ENCODE measurements at places on chromosomes 1 and 21.

GRCh38 chr1:65512383-65512782, 91.9 kb downstream of the LEPR start:
- no peak for DNase-seq

GRCh38 chr1:25985670-25986069, 12.2 kb downstream of the PAFAH2 start:
- DNase-seq: no peak

- DNase-seq: no peak
Observed at GRCh38 chr21:23452384-23453083, 2154.7 kb downstream of the MRPL39 start.

DNA sequence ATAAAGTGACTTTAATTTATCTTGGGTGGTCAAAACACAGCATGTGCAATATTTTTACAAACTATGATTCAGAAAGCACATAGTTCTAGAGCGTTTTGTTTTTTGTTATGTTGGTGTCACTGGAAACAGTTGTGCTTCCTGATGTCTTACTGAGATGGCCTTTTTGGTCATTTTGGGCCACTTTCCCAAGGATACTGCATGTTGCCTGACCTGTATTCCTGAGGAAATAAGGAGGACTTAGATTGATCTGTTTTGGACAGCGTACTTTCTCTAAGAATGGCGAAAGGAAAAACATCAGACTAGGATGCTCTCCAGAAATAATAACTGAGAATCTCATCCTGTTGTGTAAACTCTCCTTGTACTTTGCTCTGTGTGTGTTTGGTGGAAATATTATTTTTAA, 451.2 kb downstream of the USP25 start:
- DNase-seq: no peak

GRCh38 chr1:244187310-244187709, 136.2 kb downstream of the ZBTB18 start:
- DNase-seq: no peak

GRCh38 chr1:67784545-67785186, 48.6 kb downstream of the GNG12 start:
- no peak for DNase-seq

DNA sequence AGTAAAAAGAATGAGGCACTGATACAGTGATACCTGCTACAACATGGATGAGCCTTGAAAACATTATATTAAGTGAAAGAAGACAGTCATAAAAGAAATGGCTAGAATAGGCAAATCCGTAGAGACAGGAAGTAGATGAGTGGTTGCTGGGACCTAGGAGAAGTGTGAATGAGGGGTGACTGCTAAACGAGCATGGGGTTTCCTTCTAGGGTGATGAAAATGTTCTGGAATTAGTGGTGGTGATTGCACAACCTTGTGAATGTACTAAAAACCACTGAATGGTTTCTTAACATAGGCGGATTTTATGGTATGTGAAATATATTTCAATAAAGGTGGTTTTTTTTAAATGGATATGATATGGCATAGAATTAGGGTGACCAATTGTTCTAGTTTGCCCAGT, 12.6 kb upstream of the SERINC2 start:
- no peak for DNase-seq

DNA sequence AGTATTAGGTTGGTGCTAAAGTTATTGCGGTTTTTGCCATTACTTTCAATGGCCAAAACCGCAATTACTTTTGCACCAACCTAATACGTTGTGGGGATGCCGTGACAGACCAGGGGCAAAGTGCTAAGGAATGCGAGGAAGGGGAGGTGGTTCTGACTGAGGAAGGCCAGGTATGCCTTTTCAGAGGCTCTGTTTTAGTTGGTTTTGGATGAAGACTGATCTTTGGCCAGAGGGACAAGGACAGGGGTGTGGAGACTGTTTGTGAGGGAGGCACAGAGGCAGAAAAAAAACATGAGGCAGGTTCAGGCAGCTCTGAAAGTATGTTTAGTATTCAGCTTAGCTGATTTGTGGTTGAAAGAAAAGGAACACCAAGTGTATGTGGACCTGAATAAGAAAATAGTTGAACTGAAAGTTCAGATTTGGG, 358.2 kb downstream of the RPS6KC1 start:
- DNase-seq: no peak

DNA sequence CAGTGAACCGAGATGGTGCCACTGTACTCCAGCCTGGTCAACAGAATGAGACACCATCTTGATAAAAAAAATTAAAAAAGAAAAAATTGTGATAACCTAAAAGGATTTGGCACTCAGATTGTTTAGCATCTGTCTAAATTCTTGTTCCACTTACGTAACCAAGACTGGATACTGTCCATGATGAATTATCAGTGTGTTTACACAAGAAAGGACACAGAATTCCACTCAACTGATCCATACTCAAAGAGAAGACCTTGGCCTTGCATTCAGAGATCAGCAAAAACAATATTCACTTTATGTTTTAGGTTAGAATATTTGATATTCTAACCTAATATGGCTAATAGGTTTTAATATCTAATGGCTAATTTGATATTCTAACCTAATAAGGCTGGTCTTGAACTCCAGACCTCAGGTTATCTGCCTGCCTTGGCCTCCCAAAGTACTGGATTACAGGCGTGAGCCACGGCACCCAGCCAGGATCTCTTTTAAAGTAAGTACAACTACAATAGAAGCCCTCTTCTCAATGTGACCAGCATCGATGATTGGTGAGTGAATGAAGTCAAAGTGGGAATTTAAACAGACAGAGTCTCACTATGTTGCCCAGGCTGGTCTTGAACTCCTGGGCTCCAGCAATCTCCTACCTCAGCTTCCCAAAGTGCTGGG, 43.1 kb upstream of the COX20 start:
- no peak for DNase-seq

DNA sequence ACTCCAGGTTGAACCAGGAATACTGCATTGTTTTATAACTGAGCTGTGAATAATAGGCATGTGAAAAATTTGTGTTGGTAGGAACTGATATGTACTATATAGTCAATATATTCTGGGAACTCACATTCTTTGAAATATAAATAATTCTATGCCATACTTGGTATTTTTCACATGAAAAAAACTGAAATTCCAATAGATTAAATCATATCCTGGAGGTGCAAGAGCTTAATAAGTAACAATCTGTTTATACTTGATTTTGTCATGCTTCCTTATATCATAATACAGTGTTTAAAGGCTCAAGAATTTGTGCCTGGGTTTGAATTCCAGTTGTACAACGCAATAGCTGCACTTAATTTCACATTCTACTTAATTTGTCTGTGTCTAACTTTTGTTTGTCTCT, 387.0 kb downstream of the USP25 start:
- peak; percentile 11 for DNase-seq

DNA sequence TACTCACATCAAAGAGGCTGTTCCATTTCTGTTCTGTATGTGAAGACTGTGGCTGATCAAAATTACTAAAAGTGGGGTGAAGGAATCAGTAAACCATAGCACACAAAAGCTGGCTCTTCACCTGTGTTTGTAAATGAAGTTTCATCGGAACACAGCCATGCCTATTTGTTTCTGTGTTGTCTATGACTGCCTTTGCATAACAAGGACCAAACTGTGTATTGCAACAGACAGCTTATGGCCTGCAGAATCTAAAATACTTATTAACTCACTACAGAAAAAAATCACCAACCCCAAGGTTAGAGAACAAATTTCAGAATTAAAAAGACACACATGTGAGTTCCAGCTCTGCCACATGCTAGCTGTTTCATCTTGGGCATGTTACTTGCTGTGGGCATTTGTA, 163.9 kb downstream of the LYPLAL1 start:
- DNase-seq: no peak

All from HFF-Myc (cell line).